ENCODE measurements at places on chromosomes 5 and 9. TPM values are rescaled to one million over a fixed set of nuclear protein-coding genes. Genes with fewer than 3 reads are reported as not detected.

The HAVCR1 gene
- 0.94 TPM for total RNA-seq

The UAP1L1 gene
- total RNA-seq, result 0.63 TPM

The BTNL8 gene
- total RNA-seq, result not detected

The CCDC180 gene
- total RNA-seq, result 34.1 TPM

The MRPL50 gene
- total RNA-seq, result 36.3 TPM

The NTRK2 gene
- 203 TPM for total RNA-seq

The TIMD4 gene
- total RNA-seq, result not detected

The FAM221B gene
- total RNA-seq, result not detected

The AQP7 gene
- total RNA-seq, result not detected

The DMRT2 gene
- not detected for total RNA-seq

The POLR3G gene
- total RNA-seq, result 3.4 TPM

The PJA2 gene
- total RNA-seq, result 264 TPM

The FBP1 gene
- not detected for total RNA-seq

The GPR150 gene
- total RNA-seq, result not detected

The HMMR gene
- total RNA-seq, result 3.8 TPM

The AMACR gene
- total RNA-seq, result 11.0 TPM

The PCDHB3 gene
- 24.7 TPM for total RNA-seq

The SNCAIP gene
- total RNA-seq, result 73.6 TPM

The SIT1 gene
- not detected for total RNA-seq

The KCNIP1 gene
- 10.3 TPM for total RNA-seq

The CATSPER3 gene
- not detected for total RNA-seq

The GRM6 gene
- total RNA-seq, result 0.63 TPM

The INSL4 gene
- total RNA-seq, result not detected

The HRCT1 gene
- total RNA-seq, result 0.63 TPM

The ANKRD18B gene
- total RNA-seq, result not detected

The TNFSF15 gene
- under 0.01 TPM for total RNA-seq

The B4GALT7 gene
- total RNA-seq, result 20.7 TPM

The MARVELD2 gene
- total RNA-seq, result 0.94 TPM

The ACER2 gene
- total RNA-seq, result 9.1 TPM

The PCDHGC3 gene
- 62.3 TPM for total RNA-seq

The SPINK4 gene
- not detected for total RNA-seq

The PSD2 gene
- total RNA-seq, result 22.8 TPM

The SLCO6A1 gene
- 0.31 TPM for total RNA-seq

The BHMT2 gene
- not detected for total RNA-seq

The SLC4A9 gene
- not detected for total RNA-seq

The KIF20A gene
- 6.3 TPM for total RNA-seq

The PCDHGA4 gene
- 21.6 TPM for total RNA-seq

The PHF24 gene
- total RNA-seq, result 40.1 TPM

The SLC34A3 gene
- total RNA-seq, result not detected

The LURAP1L gene
- 1.3 TPM for total RNA-seq

The ANGPTL2 gene
- total RNA-seq, result 1.9 TPM

The GRIA1 gene
- 356 TPM for total RNA-seq

The NUTM2G gene
- total RNA-seq, result not detected

The FOXD1 gene
- total RNA-seq, result 0.31 TPM

The CENPK gene
- 11.3 TPM for total RNA-seq

The TUBB4B gene
- 88.9 TPM for total RNA-seq

The ZBED3 gene
- total RNA-seq, result 4.4 TPM

The BSPRY gene
- not detected for total RNA-seq

The ATG12 gene
- total RNA-seq, result 98.6 TPM

The ANKDD1B gene
- 1.3 TPM for total RNA-seq

The SYK gene
- 1.6 TPM for total RNA-seq

The ZBTB43 gene
- total RNA-seq, result 19.4 TPM

The CCNI2 gene
- total RNA-seq, result 0.94 TPM

The NMUR2 gene
- total RNA-seq, result not detected

The MSX2 gene
- not detected for total RNA-seq

Measured in parietal lobe (tissue), 2 donors.